D721Med (cell line): ENCODE measurements at places on chromosomes 11 and 22.

DNA sequence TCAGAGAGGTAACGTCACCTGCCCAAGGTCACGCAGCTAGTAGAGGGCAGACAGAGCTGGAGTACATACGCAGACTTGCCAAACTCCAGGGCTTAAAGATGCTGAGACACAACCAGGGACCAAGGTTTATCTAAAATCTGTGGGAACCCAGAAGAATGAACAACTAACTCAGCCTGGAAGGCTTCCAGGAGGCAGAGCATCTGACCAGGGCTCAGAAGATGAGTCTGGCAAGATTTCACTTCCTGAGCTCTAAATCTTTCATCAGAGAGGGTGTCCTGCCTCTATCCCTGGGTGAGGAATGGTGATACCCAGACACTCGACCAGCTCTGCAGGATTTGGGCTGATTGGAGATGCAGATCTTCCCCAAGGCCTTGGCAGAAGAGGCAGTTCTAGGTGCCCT is 9.1 kb downstream of the GAL3ST1 start:
- DNase-seq = no peak

- DNase-seq = no peak
Observed at GRCh38 chr22:49966774-49967705, 6.5 kb downstream of the PIM3 start.

DNA sequence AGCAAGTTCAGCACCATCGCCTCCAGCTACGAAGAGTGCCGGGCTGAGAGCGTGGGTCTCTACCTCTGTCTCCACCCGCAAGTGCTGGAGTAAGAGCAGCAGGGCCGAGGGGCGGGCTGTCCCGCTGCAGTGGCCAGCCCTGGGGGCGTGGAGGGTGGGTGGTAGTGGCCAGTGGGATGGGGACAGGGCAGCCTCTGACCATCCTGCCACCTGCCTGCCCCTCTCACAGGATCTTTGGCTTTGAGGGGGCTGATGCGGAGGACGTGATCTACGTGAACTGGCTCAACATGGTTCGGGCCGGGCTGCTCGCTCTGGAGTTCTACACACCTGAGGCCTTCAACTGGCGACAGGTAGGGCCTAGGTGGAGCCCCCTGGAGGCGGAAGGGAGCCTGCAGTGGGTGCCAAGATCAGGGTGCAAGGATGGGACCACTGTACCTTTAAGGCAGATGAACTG is 15.0 kb upstream of the BBS1 start:
- DNase-seq = no peak

GRCh38 chr22:19940536-19941364 is 822 bp upstream of the COMT start:
- DNase-seq = no peak

- DNase-seq = no peak
Observed at GRCh38 chr22:36027935-36028645, 534 bp downstream of the RBFOX2 start.

- peak; percentile 55 for DNase-seq
Observed at GRCh38 chr11:12755510-12756453, 81.6 kb downstream of the TEAD1 start.
